ENCODE measurements at places on chromosomes 2 and 18.

DNA sequence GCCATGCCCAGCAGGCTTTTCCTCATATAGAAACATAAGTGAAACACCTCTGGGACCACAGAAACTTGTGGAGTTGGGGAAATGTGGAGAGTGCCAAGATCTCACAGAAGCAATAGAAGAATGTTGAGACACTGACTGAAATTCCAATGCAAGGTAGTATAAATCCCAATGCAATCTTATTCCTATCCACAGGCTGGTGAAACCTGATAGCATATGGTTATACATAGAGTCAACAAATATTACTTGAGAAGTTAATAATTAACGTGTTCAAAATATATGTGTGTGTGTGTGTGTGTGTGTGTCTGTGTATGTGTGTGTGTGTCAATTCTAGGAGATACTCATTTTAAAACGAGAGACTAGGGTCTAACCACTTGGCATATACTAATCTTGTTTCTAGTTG is 776.8 kb upstream of the ACVR2A start:
- no peak for DNase-seq

- DNase-seq: no peak
Measured at GRCh38 chr2:54834721-54835120, 111.3 kb downstream of the EML6 start.

GRCh38 chr18:42798606-42799170 is 316.8 kb downstream of the RIT2 start:
- DNase-seq: no peak

GRCh38 chr2:224158831-224159230 is 119.7 kb upstream of the SERPINE2 start:
- DNase-seq: no peak

- no peak for DNase-seq
Measured at GRCh38 chr18:52636536-52636935, 296.5 kb downstream of the DCC start.

DNA sequence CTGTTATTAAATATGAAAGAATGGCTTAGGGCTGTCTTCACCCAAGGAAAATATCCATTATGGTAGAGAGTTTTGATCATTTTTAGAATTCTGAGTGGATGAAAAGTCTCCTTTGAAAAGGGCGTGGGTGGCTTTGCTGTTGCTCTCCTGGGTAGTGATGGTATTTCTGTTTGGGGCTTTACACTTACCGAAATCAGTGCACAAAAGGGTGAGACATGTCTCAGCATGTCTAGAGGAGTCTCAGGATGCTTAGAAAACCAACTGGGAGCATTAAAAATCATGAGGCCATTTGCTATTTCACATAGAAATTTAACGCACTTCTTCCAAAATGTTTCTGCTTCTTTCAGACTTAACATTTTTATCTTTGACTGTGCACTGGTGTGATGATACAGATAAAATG is 49.6 kb downstream of the ZCCHC2 start:
- DNase-seq: no peak

GRCh38 chr2:46854260-46854659 is 61.3 kb downstream of the MCFD2 start:
- no peak for DNase-seq

DNA sequence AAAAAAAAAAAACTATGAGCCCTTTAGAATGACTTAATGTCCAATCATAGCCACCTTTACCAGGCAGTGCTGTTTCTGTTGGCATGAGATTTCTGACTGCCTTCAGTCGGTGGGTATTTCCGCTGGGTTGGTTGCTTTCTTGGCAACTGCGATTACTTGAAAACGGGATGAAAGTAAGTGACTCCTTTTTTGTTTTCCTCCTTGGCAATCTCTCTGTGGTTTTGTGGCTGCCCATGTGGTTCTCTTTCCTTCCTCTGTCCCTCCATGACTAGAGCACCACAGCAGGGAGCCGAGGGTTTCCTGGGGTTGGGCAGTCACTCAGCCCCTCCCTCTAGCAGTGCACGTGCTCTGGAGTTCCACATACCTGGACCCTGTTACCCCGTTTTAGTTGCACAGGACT is 112.1 kb downstream of the KLHL29 start:
- DNase-seq: peak; percentile 17

DNA sequence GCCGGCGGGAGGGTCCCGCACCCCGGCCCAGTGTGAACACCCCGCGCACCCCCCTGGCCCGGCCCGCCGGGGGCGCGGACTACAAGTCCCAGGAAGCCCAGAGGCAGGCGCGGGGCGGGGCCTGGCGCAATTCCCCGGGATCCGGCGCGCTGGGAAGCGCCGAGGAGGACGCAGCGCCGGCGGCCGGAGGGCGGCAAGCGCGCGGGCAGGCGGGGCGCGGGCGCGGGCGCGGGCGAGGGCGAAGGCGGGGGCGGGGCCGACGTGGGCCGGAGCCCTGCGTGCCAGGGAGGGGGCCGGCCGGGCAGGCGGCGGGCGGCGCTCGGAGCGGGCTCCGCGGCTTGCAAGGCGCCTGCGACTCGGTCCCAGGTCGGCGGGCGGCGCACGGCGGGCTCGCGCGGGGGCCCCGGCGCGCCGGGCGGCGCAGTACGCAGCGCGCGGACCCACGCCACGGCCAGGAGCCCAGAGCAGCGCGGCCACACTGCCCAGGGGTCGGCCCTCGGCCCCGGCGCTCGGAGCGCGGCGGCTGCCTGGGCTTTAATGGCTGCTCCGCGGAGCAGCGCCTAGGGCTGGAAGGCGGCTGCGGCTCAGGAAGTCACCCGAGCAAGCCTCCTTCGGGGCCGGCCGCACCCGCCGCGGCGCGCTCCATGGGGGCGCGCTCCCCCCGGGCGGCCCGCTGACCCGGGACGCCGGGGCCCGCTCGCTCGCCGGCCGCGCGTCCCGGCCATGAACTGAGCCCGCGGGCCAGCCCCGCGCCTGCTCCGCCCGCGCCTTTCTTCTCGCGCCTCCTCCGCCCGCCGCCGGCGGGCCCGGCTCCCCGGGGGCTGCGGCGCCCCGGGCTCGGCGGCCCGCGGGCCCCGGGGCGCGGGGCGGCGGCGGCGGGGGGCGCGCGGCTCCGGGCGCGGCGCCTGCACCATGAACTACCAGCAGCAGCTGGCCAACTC is at the start of gene AGAP1:
TSS of gene AGAP1 (plus strand) at position 269 of the 941 bp plus-strand sequence.
- peak; percentile 21 for DNase-seq

GRCh38 chr2:102498414-102498813 is 25.4 kb downstream of the SLC9A4 start:
- DNase-seq: no peak

DNA sequence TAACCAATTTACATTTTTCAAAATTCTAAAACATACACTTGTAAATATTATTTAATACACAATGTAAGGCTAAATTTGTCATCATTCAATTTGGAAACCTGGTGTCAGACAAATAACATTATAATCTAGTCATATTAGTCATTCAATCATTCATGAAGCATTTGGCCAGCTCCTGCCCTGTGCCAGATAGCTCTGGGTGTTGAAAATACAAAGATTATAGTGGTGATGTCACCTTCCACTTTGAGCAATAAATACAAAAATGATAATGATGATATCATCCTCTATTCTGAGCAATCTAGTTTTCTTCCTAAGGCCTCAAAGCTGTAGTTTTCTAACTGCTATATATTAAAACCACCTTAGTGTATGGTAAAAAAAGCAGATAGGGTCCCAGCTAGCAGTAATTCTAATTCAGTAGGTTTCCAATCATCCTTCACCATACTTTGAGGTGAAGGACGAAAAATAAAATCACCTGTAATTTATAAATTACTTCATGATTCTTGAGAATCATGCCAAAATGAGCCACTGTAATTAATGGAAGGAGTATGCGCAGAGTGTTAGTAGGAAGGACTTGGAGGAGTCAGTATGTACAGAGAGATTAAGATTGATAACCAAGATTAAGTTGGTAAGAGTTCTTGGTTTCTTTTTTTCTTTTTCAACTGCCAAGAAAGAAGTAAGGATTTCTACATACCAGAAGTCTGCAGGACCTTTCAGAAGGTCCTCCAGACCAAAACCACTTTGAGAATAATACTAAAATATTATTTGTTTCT is 23.2 kb downstream of the MEMO1 start:
- DNase-seq: no peak

GRCh38 chr2:215210082-215210481 is 71.7 kb upstream of the ABCA12 start:
- DNase-seq: no peak

GRCh38 chr18:27164905-27165304 is 20.2 kb downstream of the CHST9 start:
- DNase-seq: no peak

GRCh38 chr2:189628817-189629530 is 32.3 kb upstream of the ASNSD1 start:
- no peak for DNase-seq

DNA sequence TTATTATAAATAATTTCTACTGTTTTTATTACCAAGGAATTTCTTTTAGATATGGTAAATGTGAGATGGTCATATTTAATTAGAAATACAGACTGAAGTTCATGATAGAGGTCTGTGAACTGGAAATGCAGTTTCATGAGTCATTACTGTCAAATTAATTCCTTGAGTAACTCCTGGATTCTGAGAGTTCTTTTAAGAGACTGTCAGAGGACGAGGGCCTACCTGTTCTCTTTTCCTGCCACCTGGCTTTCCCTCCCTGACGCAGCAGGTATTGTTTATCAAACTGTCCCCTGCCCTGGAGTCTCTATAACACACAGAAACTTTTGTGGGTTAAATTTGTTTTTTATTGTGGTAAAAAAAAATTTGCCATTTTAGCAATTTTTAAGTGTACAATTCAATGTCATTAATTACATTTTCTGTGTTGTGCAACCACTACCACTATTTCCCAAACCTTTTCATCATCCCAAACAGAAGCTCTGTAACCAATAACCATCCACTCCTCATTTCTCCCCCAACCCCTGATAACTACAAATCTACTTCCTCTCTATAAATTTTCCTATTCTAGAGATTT is 142.6 kb downstream of the DIS3L2 start:
- DNase-seq: no peak

DNA sequence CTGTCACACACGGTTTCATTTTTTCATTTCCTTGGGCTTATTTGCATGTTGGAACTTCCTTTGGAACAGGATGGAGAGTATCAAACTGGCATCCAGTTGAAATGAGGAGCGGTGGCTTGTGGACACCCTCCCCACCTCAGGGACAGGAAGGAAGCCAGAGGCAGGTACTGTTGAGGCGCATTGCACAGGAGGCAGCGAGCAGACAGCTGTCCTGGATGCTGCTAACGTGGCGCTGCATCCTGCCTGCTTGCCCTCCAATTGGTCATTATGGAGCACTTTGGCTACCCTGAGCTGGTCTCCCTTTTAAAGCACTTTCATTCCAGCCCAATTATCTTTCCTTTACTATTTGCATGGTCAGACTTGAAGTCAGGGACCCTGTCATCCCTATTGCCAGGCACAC is 80.7 kb upstream of the ITGA4 start:
- no peak for DNase-seq

DNA sequence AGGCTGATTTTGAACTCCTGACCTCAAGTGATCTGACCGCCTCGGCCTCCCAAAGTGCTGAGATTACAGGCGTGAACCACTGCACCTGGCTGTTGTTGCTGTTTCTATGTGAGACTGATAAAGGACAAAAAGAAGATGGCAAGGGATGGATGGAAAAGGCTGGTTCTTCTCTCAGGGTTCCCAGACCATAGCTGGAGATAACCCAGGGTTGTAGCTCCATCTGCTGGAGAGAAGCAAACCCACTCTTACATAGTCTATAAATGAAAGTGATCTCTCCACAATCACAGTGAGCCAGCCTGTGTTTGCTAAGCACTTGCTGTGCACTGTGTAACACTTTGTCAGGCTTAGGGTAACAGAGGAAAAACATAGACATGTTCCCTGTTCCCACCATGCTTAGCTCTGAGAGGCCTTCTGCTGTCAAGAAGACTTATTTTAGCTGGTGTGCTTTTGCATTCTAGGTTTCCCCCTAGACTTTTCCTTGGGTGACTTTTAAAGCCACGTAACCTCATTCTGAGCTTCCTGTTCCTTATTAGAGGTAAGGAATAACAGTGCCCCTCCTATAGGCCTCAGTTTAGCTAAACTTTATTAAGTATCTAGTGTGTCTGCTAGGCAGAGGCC is 49.7 kb downstream of the LIMS1 start:
- DNase-seq: peak; percentile 65
